ENCODE measurements at places on chromosomes 4 and X. TPM values are rescaled to one million over a fixed set of nuclear protein-coding genes. Genes with fewer than 3 reads are reported as not detected.

FGD1 gene
- 12.5 TPM for total RNA-seq

EIF2S3 gene
- total RNA-seq, result 145 TPM

TEX13C gene
- not detected for total RNA-seq

MAGEB5 gene
- total RNA-seq, result not detected

MID1IP1 gene
- 47.8 TPM for total RNA-seq

- no peak overlapping the region for H3K27ac ChIP-seq
- no peak overlapping the region for H3K4me3 ChIP-seq
- no peaks in the 10 kb centered on the region for H3K27me3 ChIP-seq
- H3K4me1 ChIP-seq, result no peaks in the 10 kb centered on the region
- DNase-seq, result no peak
- H3K36me3 ChIP-seq, result no peaks in the 10 kb centered on the region
Observed at GRCh38 chr4:168383510-168383909, 65.0 kb upstream of the DDX60 start.

DNA sequence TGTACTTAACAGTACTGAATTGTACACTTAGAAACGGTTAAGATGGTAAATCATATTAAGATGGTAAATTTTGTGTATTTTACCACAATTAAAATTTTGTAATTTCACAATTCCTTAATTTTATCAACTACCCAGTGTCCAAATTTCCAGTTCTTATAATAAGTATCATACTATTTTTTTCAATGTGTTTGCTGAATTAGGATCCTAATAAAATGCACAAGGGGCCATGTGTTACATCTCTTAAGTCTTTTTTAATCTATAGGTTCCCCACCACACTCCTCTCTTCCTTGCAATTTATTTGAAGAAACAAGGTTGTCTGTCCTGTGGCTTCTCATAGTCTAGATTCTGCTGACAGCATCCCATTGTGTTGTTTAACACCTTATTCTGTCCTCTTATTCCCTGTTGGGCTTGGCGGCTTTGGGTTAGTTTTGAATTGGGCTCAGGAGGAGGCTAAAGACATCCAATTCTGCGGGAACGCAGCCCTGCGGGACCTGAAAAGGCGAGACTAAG, 533 bp upstream of the SYAP1 start:
- DNase-seq, result no peak
- H3K27ac ChIP-seq, result peak overlapping the region; percentile 91
- peak overlapping the region; percentile 86 for H3K4me3 ChIP-seq

DNA sequence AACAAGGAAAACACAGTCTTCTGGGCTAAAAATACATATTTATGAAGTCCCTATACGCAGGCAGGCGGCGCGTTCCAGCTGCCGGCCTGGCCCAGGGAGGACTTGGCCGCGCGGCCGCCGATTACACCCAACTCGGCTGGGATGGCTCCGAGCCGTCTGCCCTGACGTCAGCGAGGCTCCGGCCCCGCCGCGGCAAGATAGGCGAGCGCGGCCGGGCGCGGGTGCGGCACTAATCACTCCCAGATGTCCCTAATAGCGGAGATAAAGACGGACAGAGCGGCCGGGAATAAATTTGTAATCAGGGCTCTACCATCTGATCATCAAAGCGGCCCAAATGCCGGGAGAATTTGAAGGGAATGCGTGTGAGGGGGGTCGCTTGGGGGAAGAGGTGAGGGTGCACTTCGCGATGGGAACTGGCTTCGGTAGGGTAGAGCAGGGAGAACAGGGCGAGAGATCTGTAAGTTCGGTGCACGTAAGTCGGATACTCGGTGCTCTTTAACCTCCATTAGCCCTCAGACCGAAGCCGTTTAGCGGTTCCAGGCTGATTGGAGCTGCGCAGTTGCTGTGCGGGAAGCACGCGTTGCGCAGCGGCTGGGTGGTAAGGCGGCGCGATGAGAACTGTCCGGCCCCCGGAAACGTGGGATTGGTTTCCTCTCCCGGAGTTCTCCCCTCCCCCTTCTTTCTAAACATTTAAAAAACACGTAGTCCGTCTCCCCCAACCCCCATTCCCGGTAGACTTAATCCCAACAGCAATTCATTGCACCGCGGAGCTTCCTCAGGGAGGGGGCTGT, 7.7 kb downstream of the HAND2 start:
- no peaks in the 10 kb centered on the region for H3K27me3 ChIP-seq
- H3K4me1 ChIP-seq, result peaks cover 8% of the 10 kb centered on the region
- H3K4me3 ChIP-seq, result peak overlapping the region; percentile 51
- DNase-seq, result peak; percentile 97
- H3K27ac ChIP-seq, result peak overlapping the region; percentile 91

DNA sequence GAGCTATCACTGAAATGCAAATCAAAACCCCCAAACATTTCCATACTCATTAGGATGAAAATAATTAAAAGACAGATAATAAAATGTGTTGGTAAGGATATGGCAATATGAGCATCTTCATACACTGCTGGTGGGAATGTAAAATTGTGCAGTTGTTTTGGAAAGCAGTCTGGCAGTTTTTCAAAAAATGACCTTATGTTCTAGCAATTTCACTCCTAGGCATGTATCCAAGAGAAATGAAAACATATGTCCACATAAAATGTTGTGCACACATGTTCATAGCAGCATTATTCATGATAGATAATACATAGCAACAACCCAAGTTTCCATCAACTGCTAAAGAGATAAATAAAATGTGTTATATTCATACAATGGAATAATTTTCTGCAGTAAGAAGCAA, 14.8 kb upstream of the GPRASP2 start:
- no peaks in the 10 kb centered on the region for H3K36me3 ChIP-seq
- H3K27me3 ChIP-seq, result no peaks in the 10 kb centered on the region
- H3K27ac ChIP-seq, result no peak overlapping the region
- DNase-seq, result no peak

- peak; percentile 9 for DNase-seq
- no peaks in the 10 kb centered on the region for H3K36me3 ChIP-seq
- no peak overlapping the region for H3K4me3 ChIP-seq
- H3K4me1 ChIP-seq, result peaks cover 6% of the 10 kb centered on the region
Observed at GRCh38 chr4:3352941-3353594, 60.2 kb downstream of the RGS12 start.

GRCh38 chr4:24753519-24753918, 41.9 kb upstream of the SOD3 start:
- no peaks in the 10 kb centered on the region for H3K36me3 ChIP-seq
- H3K4me1 ChIP-seq, result peaks cover 3% of the 10 kb centered on the region
- H3K4me3 ChIP-seq, result no peak overlapping the region

GRCh38 chrX:55697381-55697780, 20.2 kb upstream of the RRAGB start:
- no peaks in the 10 kb centered on the region for H3K27me3 ChIP-seq
- no peaks in the 10 kb centered on the region for H3K4me1 ChIP-seq
- no peak overlapping the region for H3K4me3 ChIP-seq
- DNase-seq, result no peak
- no peaks in the 10 kb centered on the region for H3K36me3 ChIP-seq

- no peaks in the 10 kb centered on the region for H3K4me1 ChIP-seq
- no peak overlapping the region for H3K27ac ChIP-seq
- H3K36me3 ChIP-seq, result no peaks in the 10 kb centered on the region
- no peaks in the 10 kb centered on the region for H3K27me3 ChIP-seq
- no peak for DNase-seq
Observed at GRCh38 chrX:3161681-3162080, 120.4 kb downstream of the ARSF start.

DNA sequence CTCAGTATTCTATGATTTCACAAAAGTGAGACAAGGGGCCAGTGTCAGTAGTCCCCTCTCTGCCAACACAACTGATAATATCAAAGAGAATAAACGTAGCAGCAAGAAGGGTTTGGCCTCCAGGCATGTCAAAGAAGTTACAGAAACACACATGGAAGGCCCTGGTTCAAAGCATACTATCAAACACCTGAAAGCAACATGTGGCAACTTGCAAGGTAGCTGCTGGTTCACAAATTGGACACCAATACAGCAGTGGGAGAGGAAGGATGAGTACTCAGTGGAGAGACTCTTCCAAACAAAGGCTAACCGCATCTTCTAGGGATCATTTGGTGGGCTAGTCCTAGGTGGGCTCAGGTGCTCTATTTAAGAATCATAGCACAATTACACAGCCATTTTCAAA, 74.9 kb upstream of the MAOA start:
- no peaks in the 10 kb centered on the region for H3K27me3 ChIP-seq
- no peaks in the 10 kb centered on the region for H3K36me3 ChIP-seq
- DNase-seq, result no peak

DNA sequence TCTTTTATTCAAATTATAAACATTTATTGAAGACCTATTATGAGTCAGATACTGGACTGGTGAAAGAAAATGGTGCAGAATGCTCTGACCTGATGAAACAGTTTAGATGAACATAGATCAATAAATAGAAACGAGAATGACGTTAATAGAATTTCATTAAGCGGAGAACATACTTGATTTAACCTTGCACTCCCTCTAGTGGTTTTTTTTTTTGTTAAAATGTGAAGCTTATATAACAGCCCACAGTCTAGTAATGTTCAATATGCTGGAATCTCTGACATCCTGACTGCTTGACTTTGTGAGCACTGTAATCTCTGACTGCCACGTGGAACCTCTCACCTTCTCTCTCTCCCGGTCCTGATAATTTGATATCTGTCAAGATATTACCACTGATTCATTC, 32.3 kb downstream of the HDAC8 start:
- H3K4me3 ChIP-seq, result no peak overlapping the region
- no peaks in the 10 kb centered on the region for H3K27me3 ChIP-seq
- no peak for DNase-seq
- H3K27ac ChIP-seq, result no peak overlapping the region
- H3K4me1 ChIP-seq, result no peaks in the 10 kb centered on the region

GRCh38 chr4:64882311-64883086, 473.2 kb upstream of the TECRL start:
- no peak for DNase-seq
- no peak overlapping the region for H3K27ac ChIP-seq
- H3K27me3 ChIP-seq, result no peaks in the 10 kb centered on the region
- H3K4me3 ChIP-seq, result no peak overlapping the region
- no peaks in the 10 kb centered on the region for H3K36me3 ChIP-seq

- no peaks in the 10 kb centered on the region for H3K27me3 ChIP-seq
- H3K36me3 ChIP-seq, result no peaks in the 10 kb centered on the region
- no peak overlapping the region for H3K4me3 ChIP-seq
- no peak overlapping the region for H3K27ac ChIP-seq
Observed at GRCh38 chr4:17203797-17204196, 305.4 kb upstream of the LDB2 start.

DNA sequence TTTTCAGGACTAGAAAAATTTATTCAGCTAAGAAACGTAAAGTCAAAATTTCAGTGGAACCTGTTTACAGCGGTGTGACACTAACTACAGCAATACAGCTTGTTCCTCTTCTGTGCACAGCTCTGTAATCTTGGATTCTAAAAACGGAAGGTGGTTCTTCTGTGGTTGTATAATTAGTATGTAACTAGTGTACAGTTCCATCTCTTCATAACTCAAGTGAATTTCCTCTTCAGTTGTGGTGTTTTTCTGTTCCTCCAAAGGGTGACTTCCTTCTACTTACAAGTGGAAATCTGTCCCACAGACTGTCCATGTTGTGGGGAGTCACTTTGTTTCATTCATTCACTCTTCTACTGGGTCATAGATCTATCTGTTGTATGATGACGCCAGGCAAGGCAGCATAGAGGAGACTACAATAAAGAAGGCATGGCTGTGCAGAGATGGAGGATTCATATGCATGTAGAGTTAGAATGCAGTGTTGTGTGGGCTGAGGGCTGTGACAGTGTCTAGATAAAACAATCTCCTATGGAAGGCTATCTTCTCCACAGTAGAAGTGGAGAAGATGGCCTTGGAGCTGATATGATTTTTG, 5.4 kb downstream of the DAPP1 start:
- no peaks in the 10 kb centered on the region for H3K4me1 ChIP-seq
- H3K27me3 ChIP-seq, result no peaks in the 10 kb centered on the region
- H3K4me3 ChIP-seq, result no peak overlapping the region
- H3K36me3 ChIP-seq, result no peaks in the 10 kb centered on the region
- no peak for DNase-seq
- H3K27ac ChIP-seq, result no peak overlapping the region

DNA sequence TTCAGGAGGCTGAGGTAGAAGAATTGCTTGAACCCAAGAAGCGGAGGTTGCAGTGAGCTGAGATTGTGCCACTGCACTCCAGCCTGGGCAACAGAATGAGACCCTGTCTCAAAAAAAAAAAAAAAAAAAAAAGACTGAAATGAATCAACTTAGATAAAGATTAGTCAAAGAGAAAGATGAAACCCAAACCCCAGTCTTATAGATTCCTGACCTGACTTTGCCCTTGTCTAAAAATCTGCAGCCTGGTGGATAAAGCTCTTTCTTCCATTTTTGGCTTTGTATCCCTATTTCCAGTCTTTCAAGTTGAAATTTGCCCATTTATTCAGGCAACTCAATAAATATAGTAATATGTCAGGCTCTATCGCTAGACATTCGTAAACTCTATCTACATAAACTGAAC, 39.3 kb upstream of the SPINK2 start:
- no peaks in the 10 kb centered on the region for H3K36me3 ChIP-seq
- H3K27me3 ChIP-seq, result no peaks in the 10 kb centered on the region
- no peak for DNase-seq
- no peak overlapping the region for H3K27ac ChIP-seq
- no peaks in the 10 kb centered on the region for H3K4me1 ChIP-seq
